ENCODE measurements at places on chromosomes 6 and 20.

DNA sequence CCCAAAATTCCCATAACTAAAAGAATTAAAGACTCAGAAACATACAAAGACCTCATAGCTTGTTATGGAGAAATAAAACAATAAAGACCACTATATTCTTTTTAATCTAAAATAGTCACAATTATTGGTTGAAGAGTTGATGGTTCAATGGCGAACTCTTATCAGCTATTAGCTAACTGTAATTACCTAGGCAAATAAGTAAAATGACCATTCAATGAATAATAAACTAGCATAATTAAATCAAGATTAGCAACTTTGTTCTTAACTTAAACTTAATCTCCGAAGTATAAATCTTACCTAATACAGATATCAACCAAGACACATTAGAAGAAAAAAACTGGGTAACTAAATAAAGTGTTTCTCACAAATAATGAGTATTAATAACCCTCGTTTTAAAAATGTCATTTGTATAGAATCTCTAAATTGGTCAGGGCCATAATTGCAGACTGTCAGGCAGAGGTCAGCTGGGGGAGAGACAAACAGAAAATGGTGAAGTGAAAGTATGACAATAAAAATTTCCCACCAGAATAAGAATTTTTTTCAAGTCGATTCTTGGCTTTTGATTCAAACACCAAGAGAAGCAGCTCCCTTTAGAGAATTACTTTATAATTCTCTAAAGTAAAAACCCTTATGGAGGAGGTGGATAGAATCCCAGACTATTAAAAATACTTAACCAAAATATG is 1.7 kb downstream of the FKBP5 start:
- DNase-seq = no peak

GRCh38 chr6:5771211-5771610 is 235.5 kb downstream of the NRN1 start:
- no peak for DNase-seq

- peak; percentile 33 for DNase-seq
Observed at GRCh38 chr6:28977341-28978132, 27.6 kb downstream of the ZNF311 start.

DNA sequence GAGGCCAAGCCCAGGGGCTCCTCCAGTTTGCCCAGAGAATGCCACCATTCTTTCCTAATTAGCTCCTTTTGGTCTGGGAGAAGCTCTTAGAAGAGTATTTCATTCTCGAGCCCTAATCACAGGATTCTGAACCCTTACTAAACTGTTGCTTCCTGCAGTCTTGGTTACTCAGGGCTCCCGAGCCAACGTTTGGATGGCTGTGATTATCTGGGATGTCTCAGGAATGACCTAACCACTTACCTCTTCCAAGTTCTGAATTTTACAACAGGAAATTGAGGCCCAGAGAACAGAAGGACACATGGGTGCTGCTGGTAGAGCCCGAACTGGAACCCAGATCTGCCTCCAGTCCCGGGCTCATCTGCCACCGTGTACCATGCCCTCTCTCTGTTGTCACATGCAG is 22.2 kb upstream of the PNPLA1 start:
- no peak for DNase-seq

DNA sequence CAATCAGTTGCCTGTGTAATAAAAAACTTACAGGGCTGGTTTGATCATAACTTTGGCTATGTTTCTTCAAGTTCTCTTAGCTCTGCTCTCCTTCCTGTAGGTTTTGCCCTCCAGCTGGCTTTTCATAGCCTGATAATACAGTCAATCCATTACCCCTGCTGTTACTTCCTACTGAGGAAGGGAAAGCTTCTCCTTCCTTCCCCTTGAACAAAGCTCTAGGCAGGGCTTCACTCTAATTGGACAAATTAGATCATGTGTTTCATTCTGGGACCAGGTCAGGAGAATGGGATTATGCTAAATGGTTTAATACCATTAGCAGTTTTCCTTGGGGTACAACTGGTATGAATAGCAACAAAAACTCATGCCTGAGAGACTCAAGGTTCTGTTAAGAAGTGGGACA is 106.8 kb upstream of the MCHR2 start:
- no peak for DNase-seq

DNA sequence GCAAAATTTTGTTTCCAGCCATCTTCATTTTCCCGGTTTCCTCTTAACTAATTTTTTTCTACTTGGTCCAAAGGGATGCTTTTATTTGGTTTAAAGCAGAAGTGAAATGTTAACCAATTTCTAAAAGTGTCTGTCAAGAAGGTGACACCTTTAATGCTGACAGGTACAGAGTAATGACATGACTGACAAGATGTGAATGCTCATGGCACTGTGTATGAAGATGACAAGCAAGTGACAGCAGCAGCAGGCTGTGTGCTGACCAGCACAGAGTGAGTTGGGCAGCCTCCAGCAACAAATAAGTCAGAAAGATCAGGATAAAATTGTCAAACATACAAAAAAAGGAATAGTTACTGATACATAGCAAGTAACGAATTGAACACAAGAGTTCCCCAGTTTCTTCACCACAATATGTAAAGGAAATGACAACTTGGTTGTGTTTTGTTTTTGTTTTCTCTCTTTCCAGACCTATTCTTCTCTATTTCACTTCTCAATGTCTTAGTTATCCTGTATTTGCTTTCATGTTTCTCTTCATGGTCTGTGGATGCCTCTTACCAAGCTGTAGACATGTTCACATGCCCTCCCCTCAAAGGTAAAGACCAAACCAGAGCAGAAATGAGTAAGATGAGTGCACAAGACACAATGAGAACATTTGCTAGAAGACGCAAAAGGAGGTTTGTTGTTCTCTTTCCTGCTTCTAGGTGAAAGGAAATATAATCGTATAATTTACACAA is 174.9 kb downstream of the FRK start:
- DNase-seq = no peak

DNA sequence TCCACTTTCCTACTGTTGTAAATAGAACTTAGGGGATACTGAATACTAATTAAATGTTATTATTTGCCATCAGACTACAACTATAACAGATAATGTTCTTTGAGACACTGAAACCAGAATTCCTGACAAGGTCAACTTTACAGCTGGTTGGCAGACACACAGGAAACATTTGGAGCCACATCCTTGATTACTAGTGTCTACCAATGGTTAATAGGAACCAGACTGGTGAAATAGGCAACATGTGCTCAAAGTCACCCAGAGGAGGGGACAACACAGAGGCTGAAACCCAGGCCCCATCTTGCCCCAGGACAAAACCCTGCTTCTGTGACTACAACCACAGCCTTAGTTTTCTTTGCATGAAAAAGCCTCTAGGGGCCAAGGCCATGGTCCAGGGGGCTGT is 47.8 kb upstream of the NT5E start:
- no peak for DNase-seq

GRCh38 chr6:139376604-139377218 is 2.3 kb upstream of the CITED2 start:
- DNase-seq = peak; percentile 56

- DNase-seq = peak; percentile 60
Observed at GRCh38 chr20:51531141-51531710, 11.3 kb downstream of the NFATC2 start.

- peak; percentile 57 for DNase-seq
Observed at GRCh38 chr6:16758163-16758975, 2.9 kb downstream of the ATXN1 start.

- no peak for DNase-seq
Observed at GRCh38 chr20:34945315-34946077, 10.1 kb downstream of the GSS start.

DNA sequence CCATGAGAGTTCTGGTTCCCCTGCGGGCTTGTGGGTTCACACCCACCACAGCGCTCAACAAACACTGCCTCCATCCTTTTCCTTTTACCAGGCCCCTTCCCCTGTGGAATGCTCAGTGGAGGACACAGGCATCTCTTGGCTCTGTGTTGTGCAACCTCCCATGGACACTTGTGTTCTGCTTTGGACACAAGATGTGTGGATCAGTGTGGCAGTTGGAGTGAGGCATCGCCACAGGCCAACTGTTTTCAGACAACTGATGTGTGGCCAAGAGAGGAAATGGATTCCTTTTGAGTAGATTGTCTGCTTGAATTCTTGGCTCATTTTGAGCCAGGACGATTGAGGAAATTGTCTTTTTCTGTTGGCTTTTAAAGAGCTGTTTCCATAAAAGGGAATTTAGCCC is 26.8 kb downstream of the CST8 start:
- no peak for DNase-seq

DNA sequence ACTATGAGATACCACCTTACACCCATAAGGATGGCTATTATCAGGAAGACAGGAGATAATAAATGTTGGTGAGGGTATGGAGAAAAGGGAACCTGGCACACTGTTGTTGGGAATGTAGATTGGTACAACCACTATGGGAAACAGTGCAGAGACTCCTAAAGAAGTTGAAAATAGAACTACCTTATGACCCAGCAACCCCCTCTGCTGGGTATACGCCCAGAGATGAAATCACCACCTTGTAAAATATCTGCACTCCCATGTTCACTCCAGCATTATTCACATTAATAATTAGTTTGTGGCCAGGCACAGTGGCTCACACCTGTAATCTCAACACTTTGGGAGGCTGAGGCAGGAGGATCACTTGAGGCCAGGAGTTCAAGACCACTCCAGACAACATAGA is 26.8 kb downstream of the ZBTB9 start:
- DNase-seq = no peak

- DNase-seq = no peak
Observed at GRCh38 chr6:168249746-168250145, 69.8 kb downstream of the DACT2 start.

DNA sequence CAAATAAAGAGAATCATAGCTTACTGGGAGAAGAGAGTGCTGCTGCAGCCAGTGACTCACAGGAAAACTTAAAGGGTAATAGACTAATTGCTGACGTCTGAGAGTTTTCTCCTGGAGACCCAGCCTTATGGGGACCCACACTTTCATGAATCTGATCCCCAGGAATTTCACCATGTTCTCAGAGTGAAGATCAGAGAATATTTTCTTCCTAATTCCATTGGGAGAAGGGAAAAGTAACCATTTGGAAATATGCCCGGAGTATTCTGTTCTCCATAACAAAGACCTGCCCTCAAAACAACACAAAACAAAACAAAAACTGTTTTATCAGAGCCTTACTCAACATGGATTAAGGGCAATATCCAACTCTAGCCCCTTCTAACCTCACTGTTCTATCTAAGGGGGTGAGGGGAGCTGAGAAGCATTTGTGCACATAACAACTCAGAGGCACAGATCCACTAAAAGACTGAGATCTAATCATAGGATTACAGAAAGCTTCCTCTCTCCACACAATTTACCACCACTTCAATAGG is 168.2 kb upstream of the SSTR4 start:
- DNase-seq = no peak

DNA sequence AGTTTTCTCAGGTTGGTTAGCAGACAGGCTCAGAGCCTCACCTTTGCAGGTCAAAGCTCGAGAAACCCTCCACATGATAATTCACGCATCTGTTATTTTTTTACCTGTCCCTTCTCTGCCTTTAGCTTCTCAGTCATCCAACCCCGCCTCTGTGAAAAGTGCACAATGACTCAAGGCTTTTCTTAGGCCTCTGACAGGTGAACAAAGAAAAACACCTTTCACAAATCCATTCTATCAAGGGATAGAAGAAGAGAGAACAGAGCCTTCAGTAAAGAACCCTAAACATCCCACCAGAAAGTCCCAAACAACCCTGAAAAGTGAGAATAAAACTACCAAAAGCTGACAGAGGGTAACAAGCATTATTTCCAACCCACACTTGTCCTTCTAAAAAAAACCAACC is 178.2 kb downstream of the GJA10 start:
- no peak for DNase-seq

DNA sequence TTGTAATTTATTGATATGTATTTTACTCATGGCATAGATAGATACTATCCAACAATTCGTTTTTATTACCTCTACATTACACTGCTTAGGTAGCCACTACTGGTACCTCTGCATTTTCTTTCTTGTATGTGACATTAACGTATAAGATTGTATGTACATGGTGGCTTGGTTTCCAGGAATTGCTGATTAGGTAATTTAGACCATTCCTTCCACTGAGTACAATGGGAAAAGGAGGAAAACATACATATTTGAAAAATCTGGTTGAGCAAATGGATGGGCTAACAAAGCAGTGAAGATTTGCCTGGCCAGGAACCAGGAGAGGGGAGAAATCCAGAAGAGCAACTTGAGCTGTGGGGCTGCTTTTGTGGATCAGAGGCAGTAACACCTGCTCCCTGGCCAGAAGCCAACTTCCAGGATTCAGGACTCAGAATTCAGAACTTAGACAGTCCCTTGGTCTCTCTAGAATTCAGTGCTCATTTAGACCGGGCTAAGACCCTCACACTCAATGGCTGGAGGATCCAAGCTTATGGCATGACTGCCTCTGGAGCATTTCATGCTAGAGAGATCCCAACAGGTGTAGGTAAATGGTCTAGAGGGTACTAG is 17.9 kb upstream of the MICB start:
- no peak for DNase-seq

DNA sequence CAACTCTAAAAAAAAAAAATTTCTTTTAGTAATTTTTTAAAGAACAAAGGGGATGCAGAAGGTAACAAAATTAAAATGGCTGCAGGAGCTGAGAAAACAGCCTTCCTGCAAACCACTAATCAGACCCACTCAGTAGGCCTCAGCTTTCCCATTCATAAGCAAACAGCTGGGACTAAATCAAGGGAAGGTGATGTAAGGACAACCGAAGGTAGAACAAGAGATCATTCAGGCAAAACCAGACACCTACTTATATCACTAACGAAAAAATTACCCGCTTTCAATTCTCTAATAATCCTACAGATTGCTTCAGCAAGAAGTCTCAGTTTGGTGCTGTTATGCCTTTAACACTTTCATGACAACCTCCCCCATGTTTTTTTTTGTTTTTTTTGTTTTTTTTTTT is 124.0 kb downstream of the ZMYND8 start:
- no peak for DNase-seq

- DNase-seq = peak; percentile 76
Observed at GRCh38 chr6:107957308-107957908, 600 bp downstream of the SEC63 start.

GRCh38 chr6:43181621-43181941 is 415 bp upstream of the CUL9 start:
- no peak for DNase-seq

DNA sequence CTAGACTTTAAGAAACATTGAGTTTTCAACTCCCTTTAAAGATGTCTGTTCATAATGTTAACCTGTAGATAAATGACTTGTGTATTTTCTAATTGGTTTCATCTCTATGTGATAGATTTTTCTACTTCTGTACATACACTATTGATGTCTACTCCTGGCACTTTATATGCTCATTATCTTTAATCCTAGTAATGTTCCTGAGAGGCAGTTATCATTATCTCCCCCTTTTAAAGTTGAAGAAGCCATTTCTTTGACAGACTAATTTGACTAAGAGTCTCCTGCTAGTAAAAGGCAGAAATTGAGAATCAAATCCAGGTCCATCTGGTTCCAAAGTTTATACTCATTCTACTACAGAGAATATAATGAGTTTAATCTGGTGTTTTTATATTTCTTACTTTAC is 137.2 kb upstream of the SAMD5 start:
- no peak for DNase-seq

GRCh38 chr20:1918491-1919165 is 23.4 kb downstream of the SIRPA start:
- no peak for DNase-seq
